AG04449 (cell line): ENCODE measurements at places on chromosomes 16 and 17.

DNA sequence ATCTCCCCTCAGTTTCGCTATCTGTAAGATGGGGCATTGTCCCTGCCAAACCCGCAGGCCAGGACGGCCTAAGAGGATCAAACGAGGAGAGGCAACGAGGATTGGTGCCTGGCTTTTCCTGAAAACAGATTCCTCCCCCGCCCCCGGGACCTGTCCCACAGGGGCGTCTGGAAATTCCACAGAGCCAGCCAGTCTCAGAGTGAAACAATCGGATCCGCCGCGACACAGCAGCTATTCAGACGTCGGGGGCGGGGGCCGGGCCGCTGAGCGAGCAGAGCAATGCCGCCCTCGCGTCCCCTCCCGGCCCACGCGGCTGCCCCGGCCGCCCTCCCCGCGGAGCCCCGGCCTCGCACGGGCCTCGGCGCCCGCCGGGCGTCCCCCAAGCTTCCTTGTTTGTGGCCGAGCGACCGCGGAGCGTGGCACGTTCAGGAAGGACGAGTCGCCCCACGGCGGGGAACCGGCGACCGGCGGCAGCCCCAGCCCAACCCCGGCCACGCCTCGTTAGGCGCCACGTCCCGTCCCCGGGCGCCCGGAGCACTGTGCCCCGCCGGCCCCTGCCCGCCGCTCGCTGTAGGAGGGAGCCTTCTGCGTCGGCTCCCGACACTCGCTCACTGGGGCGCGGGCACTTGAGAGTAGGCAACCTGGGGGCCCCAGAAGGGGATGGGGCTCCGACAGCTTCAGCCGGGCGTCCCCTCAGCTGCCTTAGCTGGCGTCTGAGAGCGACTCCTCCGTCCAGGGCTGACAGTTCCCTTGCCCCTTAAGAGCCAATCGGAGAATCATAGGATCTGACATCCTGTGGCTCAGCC is 29.6 kb upstream of the PHOSPHO1 start:
- no peak for DNase-seq

GRCh38 chr16:50136399-50136798 is 16.7 kb upstream of the TENT4B start:
- DNase-seq: no peak

- no peak for DNase-seq
Measured at GRCh38 chr17:38881600-38882191, 11.8 kb downstream of the LASP1 start.

DNA sequence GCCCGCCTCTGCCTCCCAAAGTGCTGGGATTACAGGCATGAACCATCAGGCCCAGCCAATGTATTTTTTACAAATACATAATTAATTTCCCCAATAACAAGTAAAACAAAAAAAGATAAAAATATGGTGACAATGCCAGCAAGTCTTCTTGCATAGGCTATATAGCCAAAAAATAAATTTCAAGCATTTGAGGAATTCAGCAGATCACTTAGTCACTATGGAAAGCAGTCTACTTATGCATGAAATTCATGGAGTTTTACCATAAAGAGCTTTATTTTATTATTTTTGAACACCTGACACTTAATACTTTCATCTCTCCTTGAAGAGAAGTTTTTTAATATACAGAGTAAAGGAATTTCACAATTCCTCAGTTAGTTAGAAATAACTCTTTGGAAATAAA is 56.4 kb downstream of the BRIP1 start:
- DNase-seq: peak; percentile 24

GRCh38 chr17:44687756-44688155 is 1.8 kb downstream of the CCDC43 start:
- DNase-seq: no peak

GRCh38 chr16:55478827-55479429 is at the start of gene MMP2:
Gene MMP2, plus strand, starts transcription at chr16:55479198. Its CDS starts 282 bp downstream, at chr16:55479480.
- DNase-seq: no peak

DNA sequence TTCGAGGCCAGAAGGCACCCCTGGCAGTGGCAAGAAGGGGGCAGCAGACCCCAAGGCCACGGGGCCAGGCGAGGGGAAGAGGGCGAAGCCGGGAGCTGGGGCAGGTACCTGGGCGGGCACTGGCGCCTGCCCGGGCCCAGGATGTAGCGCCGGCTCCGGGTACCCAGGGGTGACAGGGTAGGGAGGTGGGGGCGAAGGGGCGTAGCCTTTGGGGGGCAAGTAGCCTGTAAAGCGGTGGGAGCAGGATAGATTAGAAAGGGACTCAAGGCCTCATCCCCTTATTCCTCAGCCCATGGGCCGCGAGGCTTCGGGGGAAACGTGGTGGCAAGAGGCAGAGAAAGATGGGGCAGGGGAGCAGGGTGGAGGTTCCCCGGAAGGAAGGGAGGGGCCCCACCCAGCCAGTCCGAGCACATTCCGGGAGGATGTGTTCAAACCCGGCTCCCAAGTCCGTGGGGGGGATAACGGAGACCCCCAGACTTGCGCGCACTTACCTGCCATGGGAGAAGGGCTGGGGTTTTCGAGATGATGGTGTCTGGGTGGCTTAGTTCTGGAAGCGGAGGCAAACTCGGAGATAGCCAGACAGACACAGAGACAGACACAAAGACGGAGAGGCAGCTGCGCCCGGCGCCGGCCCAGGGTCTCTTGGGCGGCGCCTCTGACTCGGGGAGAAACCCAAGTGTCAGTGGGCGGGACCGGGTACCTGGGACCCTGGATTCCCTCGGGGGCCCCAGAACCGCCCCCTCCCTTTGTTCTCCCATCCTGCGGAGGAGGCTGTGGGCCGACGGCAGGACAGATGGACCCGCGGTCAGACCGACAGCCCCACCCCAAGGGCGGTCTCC is 493 bp downstream of the PLSCR3 start:
- no peak for DNase-seq

- DNase-seq: no peak
Measured at GRCh38 chr17:1362964-1363363, 37.1 kb downstream of the YWHAE start.
